Lower leg skin (tissue), 4 donors: ENCODE measurements at places on chromosomes 4 and X.

DNA sequence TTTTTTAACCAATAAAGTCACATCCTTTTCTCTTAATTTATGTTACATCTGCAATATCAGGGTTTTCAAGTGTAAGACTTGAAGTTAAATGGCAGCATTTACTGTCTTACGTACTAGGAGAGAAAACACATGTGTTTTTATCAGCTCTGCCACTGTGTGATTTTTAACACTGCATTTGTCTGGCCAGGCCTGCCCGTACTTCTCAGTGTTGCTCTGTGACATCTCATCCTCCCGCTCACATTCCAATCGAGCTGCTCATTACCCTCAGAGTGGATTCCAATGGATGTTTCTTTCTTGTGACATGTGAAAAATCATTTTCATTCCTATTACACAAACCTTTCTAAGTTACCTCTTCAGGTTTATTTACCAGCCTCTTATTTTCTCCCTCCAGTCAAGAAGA is 420.3 kb downstream of the FAT4 start:
- peak; percentile 18 for DNase-seq

DNA sequence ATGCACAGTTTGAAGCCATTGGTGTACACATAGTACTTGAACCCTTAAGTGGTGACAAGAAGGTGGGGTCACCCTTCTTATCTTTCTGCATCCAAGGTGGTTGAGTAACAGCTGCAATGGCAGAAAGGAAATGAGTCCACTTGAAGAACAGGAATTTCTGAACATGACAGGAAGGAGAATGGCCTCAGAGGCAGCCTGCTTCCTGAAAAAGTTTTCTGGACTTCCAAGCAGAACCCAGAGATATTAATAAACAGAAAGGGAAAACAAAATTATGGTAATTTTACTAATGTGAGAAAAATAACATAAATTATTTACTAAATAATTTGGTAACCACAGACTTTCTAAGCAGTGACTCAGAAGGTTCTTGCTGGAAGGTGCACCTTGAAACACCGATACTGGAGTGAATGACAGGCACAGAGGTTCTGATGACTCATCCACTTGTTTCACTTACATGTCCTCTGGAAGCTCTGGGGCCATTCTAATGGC is 119.9 kb upstream of the HS3ST1 start:
- DNase-seq, result no peak

DNA sequence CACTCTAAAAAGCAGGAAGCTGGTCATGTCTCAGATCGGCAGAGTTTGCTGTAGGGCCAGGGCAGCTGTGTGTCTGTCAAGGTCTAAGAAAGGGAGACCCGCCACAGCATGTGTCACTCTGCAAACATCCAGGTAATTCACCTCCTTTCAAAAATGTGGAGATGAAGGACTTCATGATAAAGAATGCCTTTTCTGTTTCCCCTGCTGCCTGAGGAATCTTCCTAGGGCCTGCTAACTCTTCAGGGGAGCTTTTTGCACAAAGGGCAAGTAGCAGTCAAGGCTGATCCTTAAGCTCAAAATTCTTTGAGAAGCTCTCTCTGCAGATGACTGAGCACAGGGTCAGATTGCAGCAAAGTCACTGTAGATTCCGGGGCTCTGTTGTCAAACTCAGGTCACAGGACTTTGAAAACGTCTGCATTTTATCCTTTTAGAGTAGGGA is 21.1 kb downstream of the RASL11B start:
- no peak for DNase-seq

DNA sequence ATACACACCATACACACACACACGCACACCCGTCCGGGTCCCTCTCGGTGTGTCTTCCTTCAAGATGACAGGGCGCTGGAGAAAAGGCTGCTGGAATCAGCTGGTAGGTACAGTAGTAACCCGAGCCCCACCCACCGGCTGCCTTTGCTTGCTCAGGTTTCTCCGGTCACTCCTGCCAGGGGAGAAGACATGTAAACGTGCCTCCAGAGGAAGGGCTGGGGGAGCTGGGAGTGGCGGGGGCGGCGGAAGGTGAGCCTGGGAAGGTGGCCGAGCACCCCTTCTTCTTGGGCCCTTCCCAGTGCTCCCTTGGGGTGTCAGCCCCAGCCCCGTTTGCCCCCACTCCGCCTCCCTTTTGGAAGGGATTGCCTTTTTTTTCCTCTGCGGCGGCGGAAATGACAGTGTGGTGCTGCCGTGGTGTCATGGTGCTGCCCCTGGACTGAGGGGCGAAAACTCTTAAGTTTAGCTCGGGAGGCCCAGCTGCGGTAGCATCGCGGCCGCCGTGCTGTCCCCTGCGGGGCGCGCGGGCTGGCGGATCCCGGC is at the start of gene MID2:
Gene MID2, plus strand, starts transcription at position 169 of the 540 bp plus-strand sequence. CDS start 561 bp downstream, outside the sequence.
- peak; percentile 94 for DNase-seq

DNA sequence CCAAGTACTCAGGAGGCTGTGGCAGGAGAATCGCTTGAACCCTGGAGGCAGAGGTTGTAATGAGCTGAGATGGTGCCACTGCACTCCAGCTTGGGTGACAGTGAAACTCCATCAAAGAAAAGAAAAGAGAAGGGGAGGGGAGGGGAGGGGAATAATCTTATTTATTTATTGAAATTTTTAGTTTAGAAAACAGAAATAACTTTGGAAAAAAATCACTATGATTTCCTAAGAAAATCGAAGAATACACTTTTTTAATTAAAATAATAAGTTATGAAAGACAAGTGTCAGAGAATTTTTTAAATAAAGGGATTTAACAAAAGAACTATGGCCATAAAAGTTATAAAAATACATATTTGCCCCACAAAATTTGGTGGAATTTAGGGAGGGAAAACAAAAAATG is 836.9 kb upstream of the HS3ST1 start:
- DNase-seq, result no peak

GRCh38 chr4:124386648-124387047 is 325.9 kb downstream of the ANKRD50 start:
- no peak for DNase-seq

DNA sequence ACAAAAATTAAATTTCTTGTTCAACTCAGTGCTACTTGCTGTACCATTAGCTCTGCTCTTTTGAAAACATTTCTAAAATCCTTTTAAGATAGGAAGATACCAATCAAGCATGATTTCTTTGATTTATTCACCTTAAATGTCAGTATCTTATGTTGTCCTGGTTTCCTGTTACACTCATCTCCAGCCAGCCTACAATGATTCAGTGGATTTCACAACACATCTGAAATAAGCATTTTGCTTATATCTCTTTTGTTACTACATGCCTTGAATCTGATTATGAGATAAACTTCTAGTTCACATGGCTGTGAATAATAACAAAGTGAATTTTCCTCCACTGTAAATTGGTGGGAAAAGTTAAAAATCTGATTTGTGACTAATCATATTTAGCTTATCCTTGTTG is 112.5 kb upstream of the BMP3 start:
- DNase-seq, result no peak

DNA sequence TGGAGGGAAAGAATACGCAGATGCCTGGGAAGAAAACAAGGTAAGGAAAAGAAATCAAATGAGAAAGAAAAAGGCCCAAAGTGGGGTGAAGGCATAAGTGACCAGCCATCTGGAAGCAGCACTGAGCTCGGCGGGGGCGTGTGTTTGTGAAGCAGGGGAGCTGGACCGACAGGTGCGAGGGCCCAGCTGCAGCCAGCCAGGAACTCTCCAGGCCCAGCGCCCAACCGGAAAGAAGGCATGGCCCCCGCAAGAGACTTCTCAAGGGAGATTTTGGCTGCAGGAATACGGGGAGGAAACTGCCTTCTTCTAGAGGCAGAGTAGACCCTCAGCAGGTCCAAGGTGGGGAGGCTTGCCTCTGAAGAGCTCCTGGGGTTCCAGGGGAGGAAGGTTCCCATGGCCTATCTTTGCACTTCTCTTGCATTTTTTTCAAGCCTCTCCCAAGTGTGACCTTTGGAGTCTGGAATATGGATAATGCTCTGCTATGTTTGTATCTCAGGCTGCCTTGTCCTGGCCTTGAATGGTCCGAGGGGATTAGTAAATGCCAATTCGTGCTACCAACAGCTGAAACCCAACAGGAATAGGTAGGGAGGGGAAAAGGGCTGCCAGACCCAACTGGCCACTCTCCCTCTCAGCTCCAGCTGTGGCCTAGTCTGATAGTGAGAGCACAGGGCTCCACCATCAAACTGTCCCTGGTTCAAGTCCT is 10.8 kb upstream of the CITED1 start:
- no peak for DNase-seq

- no peak for DNase-seq
Measured at GRCh38 chr4:73860181-73860580, 7.1 kb downstream of the PF4V1 start.

GRCh38 chr4:174084542-174084941 is 198.9 kb downstream of the FBXO8 start:
- DNase-seq, result no peak

DNA sequence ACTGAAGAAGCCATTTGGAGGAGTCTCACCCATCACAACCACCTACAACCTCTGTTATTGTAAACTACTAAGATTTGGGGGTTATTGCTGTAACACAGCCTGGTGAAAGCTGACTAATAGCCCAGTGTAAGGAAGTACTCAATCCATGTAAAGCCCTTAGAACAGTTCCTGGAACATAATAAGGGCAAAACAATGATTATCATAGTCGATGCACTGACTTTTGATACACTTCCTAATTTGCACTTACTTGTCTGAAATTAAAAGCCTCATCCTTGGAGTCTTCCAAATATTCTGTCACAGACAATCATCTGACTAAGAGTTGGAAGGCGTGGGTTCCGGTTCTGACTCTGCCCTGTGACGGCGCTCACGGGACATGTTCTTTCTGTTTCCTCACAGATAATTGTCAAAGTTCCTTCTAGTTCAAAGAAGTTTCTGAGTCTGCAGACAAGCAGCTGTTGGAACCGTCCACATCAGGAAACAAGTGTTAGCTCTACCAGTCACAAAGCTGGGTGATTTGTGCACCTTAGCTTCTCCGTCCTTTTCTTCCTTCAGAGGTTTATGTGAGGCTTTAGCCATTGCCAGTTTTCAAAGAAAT is 33.4 kb upstream of the RASGEF1B start:
- DNase-seq, result peak; percentile 86

DNA sequence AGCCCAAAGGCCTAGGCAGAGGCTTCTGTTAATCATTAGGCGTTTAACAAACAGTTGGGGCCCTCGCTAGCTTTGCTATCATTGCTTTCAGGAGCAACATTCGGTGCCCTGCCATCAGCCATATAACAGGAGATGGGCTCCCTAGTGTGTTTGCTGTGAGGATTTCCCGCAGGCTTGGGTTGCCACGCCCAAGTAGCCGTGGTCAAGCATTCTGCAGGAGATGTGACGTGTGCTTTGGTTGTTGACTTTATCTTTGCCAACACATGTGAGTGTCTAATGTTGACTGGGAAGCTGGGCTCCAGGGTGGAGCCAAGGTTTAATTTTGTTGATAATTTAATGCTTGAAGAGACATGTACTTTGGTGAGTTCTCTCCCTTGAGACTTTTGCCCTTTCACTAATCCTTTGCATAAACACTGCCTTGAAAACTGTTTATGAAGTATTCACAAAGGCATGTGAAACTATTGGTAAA is 184.6 kb upstream of the KIT start:
- DNase-seq, result no peak

- DNase-seq, result no peak
Measured at GRCh38 chr4:62706423-62706822, 1506.3 kb downstream of the ADGRL3 start.

DNA sequence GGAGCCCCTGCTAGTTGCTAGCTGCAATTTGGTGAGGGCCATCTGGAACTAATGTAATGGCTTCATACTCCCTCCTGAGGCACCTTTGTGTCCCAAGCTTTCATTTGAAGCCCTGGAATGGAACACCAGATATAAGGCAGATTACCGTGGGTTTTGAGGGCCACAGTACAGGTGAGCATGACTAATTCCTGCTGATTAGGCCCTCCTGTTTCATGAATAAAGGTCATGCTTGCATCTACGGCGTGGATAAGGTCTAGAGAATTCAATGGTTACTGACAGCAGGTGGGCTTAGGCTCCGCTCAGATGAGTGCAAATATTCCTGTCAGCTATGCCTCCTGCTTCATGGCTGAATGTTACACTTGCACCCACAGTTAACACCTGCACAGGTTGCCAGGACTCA is 495.4 kb downstream of the NAP1L3 start:
- DNase-seq, result no peak

DNA sequence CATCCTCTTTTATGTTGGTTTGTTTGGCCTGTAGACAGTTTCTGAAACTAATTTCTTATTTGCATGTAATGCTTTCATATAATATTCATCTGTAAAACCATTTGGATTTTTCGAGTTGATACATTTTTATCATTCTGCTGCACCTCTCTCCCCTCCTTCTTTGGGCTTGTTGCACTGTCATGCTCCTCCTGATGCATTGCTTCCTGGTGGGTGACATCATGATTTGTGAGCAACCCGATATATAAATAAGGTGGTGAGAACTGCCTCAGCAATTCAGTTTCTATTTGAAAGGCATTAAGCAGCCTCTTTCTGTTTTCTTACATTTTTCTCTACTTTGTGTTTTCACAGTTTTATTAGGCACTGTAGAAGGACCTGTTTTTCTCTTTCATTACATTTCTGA is 515.7 kb downstream of the RPA4 start:
- no peak for DNase-seq

DNA sequence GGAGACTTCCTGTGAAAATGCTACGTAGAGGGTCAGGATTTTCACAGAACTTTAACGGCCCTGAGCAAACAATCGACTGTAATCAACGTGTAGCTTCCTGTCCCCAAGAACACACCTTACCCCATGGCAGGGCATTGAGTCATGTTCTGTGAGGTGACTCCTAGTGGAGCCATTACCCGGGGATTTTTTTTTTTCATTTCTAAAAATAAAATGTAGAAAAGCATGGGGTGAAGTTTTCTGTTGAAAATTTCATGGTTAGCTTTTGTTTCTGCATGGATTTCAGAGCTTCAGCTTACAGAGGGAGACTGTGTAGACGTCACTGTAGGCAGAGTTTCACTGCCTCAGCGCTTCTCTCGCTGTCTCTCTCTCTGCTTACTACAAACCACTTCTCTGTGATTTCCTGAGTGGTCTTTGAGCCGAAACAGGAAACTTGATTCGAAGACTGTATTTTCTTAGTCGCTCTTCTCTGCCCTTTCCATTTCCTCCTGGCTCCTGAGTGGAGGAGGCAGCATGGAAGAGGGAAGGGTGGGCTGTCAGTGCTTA is 111.7 kb downstream of the NFKB1 start:
- DNase-seq, result no peak

DNA sequence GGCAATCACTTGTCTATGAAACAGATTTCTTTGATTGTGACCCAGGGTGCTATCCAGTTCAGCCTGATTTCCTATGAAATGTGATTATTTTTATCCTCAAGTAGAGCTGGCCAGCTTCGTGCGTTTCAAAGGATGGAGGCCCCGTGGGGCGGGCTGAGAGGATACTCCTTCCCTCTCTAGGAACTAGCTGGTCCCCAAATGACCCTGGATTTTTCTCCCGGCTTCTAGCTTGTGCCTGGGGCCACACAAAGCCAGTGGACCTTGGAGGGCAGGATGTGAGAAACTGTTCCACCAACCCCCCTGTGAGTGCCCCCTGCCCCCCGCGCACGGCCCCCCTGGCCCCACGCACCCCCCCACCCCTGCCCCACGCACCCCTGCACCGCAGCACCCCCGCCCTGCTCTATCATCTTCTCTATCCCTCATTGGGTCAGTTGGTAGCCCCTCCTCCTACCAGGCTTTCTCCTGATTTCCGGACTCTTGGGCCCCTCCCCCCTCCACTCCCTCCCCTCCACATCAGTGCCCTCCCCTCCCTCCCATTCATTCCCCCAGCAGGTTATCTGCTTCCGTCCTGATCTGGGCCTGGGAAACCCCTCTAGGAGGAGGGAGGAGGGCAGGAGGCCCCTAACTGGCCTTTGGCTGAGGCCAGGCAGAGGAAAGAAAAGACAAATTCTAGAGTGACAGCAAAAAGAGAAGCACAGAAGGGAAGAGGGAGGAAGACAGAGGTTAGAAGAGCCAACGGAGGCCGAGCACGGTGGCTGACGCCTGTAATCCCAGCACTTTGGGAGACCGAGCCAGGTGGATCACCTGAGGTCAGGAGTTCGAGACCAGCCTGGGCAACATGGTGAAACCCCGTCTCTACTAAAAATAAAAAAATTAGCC is 3.3 kb downstream of the XPNPEP2 start:
- no peak for DNase-seq
